ENCODE measurements at places on chromosomes 1 and 21. TPM values are rescaled to one million over a fixed set of nuclear protein-coding genes. Genes with fewer than 3 reads are reported as not detected.
A peak's percentile ranks its signal among the peaks of the same experiment; 100 is the strongest.

DNA sequence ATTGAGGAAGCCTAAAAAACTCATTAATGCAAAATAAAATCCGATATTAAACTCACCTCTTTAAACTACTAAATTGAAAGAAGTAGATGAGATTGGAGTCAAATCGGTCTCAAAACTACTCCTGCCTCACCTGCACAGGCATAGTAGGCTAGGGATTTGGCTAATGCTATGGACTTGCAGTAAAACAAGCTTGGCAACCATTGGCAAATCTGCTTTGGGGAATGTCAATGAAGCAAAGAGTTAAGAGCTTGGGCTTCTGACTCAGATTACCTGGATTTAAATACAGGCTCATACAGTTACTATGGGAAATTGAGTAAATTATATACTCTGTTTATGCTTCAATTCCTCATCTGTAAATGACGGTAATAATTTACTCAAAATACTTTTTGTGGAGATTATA, 111.4 kb downstream of the TTLL7 start:
- no peak for DNase-seq

DNA sequence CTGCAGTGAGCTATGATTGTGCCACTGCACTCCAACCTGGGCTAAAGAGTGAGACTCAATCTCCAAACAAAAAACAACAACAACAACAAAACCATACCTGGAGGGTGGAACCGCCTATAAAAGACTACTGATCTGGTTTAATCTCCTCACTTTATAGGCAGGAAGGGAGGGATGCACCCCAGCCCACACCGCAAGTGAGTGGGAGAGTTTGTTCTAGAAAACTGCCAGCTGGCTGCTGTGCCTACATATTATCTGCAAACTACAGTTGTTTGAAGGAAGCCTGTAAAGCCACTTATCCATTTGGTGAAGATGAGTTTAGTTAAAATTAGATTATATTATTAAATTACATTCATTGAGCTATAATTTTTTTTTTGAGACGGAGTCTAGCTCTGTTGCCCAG, 9.1 kb upstream of the SRSF10 start:
- DNase-seq: no peak

SPATA46 gene
- not detected for total RNA-seq

DNA sequence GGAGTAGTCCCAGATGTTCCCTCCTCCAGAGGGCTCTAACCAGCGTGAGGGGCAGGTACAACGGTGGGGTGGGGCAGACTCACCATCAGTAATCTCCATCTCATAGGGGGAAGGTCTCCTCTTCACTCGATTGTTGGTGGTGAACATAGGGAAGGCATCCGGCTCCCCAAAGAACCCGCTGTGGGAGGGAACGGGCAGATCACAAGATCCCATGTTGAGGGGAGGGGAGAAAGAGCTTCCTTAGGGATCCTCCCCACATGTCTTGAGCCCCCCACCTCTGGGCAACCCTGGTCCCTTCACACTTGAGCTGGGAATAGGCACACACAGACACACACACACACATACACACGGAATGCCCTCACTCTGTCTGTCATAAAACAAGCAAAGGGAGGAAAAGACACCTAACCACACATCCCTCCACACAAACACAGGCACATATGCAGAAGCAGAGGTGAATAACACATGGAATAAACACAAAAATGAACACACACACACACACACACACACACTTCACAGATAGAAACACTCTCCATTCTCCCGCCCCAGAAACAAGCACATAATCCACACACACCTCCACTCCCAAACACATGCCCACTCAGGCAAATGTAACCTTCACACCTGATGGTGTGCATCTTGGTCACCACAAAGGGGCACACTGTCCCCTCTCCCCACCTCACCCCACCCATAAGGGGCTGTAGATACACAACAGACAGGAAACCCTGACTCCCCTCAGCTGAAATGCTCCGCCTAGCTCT, 7.9 kb downstream of the TAL1 start:
- no peak for DNase-seq

GRCh38 chr21:34706337-34706736, 37.5 kb downstream of the CLIC6 start:
- DNase-seq: no peak

DNA sequence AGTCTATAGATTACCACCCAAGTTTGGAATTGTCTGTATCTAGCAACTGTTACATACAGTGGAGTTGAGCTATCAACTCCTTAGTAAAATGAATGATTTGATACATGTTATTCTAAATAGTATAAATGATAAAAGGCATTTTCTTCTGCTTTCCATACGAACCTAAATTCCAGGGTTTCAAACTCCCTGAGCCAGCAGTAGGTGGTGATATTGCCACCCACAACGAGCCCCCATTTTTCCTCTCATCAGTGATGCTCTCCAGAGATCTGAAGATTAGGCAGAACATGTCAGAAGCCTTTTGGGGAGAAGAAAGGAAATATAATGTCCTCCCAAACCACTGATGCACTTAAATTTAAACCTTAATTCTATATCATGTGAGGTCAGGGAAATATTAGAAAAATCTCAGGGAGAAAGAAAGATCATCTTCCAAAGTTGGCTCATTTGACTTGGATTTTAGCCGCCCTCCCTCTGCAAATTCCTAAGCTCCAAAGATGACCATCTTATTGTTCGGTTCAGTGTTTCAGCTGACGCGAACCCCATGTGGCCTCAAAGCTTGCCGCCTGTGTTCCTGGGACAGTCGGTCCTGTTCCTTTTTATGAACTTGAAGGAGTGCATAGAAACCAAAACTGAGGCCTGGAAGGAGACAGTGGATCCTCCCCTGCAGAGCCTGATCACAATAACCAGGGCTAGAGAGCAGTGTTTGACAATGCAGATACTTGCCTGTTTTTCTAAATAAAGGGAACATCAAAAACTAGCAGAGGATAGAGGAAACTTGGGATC, 2.3 kb downstream of the EVA1C start:
- DNase-seq: no peak

- DNase-seq: no peak
These were observed 53.6 kb downstream of the FOXO6 start for GRCh38 chr1:41414716-41415306.

DNA sequence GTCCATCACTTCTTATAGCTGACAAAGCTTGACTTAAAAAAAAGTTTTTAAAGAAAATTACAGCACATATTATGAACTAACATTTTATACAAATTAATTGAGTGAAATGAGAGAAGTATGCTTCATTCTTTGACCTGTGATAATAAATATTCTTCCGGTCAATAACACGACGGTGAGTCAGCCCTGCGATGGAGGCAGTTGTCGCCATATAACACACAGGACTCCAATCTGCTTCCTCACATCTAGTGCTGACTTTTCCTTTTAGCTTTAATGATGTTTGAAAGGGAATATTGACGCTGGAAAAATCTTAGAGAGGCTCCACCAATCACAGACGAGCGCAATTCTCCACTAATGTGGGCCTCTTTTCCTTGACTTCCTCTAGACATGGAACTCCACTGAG, 166.9 kb upstream of the C1orf21 start:
- DNase-seq: no peak

- DNase-seq: peak; percentile 45
These were observed 884 bp downstream of the PHACTR4 start for GRCh38 chr1:28370239-28371009.

DNA sequence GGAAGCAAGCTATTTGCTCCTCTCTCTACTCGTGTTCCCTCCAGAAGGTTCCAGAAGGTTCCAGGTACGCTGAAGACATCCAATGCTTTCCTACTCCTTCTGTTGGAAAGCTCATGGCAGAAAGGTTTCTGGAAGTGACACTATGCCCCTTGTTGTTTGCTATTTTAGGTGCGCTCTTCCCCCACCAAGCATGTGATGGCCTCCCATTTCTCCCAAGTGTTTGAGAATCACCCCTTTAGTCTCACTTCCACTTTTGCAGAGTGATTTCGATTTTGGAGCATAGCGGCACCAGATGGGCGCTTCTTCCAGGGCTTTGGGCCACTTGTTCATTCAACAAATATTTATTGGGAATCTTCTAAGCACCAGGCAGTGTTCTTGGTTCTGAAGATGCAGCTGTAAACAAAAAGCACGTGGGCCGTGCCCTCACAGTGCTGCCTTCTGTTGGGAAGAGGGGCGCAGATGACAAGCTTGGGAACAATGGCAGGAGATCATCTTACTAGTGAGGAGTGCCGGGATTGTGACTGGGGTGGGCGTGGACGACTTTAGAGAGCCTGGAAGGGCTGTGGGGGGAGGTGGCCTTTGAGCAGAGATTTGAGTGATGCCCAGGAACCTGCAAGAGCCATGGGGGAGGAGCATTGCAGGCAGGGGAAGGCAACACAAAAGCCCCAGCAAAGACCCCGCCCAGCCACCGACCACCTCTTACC, 43.0 kb upstream of the TARDBP start:
- DNase-seq: no peak

DNA sequence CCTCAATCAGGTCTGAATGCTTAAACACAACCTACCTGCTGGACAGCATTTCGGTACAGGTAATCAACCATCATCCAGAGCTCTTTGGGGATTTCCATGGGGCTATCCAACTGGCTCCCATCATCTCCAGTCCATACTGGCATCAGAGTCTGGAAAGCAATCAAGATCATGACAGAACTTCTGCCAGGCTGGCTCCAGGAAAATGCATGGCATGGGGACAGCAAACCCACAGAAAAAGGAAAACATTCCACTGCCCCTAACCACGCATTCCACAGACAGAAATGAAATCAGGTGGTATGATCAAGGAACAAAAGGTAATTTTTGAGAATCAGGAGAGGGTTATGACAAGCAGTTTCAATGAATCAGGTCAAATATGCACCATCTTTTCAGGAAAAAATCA, 9.1 kb upstream of the MTF1 start:
- no peak for DNase-seq

- DNase-seq: no peak
These were observed 60.2 kb downstream of the PCP4 start for GRCh38 chr21:39927304-39927886.

GRCh38 chr1:8323706-8324105, 5.8 kb downstream of the SLC45A1 start:
- no peak for DNase-seq

DNA sequence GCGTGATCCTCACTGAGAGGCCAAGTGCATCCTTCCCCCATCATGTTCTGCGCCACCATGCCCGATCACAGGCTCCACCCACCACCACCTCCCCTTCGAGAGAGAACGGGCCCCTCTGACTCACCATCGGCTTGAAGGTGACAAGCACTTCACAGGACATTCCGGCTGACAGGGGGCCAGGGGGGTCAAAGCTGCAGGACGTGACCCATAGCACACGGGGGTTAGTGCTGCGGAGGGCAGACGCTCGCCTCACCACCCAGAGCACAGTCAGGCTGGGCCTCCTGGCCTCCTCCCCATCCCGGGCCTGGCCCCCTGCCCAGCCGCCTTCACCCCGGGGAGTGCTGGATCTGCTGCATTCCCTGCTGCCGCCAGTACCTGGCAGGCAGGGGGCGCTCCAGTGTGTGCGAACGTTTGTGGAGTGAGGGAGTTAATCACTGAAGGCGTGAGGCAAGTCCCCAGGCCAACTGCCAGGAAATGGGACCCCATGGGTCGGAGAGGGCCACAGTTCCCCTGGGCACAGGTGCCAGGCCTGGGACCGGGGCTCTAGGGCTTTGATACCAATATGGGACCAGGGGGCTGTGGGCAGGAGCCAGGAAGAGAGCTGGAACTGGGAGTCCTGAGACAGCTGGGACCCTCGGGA, 40.9 kb upstream of the TMEM52 start:
- peak; percentile 87 for DNase-seq

KMO gene
- not detected for total RNA-seq

DNAJC11 gene
- 61.0 TPM for total RNA-seq

- DNase-seq: no peak
These were observed 116.4 kb downstream of the USH2A start for GRCh38 chr1:216306830-216307229.

- DNase-seq: no peak
These were observed 231.6 kb downstream of the NFIA start for GRCh38 chr1:61313906-61314422.

- no peak for DNase-seq
These were observed 299.7 kb downstream of the VAV3 start for GRCh38 chr1:107664982-107665925.

- peak; percentile 62 for DNase-seq
These were observed at the start of gene GIPC2 for GRCh38 chr1:78045926-78046778. TSS of gene GIPC2 (plus strand) at chr1:78045966. CDS start at chr1:78046095, 129 bp downstream.

DNA sequence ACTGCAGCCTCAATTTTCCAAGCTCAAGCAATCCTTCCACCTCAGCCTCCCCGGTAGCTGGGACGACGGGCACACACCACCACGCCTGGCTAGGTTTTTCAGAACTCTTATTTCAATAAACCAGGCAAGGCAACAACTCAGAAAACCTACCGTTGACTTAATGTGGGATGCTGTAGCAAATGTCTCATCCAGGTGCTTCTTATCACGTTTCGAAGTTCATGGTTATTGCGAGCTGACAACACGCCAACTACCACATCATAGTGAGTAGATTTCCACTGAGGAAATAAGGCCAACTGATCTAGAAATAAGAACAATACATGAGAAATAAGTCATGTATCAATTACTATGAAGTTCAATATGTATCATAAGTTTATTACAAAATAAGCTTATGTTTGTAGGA, 9.7 kb downstream of the B3GALNT2 start:
- no peak for DNase-seq

DNA sequence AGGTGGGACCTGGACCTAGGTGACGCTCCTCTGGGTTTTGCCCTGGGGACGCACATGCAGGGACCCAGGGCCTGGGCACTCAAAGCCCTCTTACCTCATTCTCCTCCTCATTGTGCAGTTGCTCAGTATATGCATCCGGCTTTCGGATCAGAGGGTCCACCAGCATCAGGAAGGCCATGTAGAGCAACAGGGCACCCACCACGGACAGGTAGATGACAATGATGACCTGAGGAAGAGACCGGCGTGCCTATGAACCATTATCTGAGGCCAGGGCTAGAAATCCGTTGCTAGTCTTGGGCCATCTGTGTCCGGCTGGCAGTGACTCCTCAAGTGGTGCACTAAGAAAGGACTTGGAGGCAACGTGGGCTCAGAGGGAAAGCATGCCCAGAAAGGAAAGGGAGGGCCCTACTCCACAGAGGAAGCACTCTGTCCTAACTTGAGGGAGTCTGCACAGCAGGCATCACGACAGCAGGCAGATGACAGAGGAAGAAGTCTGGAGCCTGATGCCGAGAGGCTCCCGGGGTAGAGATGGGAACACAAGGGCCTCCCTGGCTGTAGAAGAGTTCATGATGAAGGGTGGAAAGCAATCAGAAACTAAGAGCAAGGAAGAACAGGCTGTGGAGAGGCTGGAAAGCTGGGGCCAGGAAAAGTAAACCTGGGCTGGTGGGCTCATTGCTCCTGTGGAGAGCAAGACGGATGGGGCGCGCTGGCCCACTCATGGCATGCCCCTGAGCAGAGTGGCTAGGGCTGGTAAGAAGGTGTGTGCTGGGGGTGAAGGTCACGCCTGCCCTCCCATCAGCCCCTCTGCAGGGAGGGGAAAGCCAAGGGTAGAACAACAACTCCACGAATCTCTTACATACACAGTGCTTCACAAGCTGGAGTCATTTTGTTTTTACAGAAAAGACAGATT, 10.3 kb downstream of the TMEM9 start:
- no peak for DNase-seq

GRCh38 chr1:1599030-1599934, 653 bp downstream of the FNDC10 start:
- peak; percentile 37 for DNase-seq

WNT9A gene
- 0.32 TPM for total RNA-seq

PADI4 gene
- not detected for total RNA-seq

XKR8 gene
- 10.4 TPM for total RNA-seq

- no peak for DNase-seq
These were observed 21.9 kb downstream of the MAP7D1 start for GRCh38 chr1:36177589-36178431.

RIMS3 gene
- total RNA-seq: 3.1 TPM

Data from Caco-2 (cell line).